NCI-H1417 (cell line): ENCODE measurements at places on chromosomes 16 and 17.

DNA sequence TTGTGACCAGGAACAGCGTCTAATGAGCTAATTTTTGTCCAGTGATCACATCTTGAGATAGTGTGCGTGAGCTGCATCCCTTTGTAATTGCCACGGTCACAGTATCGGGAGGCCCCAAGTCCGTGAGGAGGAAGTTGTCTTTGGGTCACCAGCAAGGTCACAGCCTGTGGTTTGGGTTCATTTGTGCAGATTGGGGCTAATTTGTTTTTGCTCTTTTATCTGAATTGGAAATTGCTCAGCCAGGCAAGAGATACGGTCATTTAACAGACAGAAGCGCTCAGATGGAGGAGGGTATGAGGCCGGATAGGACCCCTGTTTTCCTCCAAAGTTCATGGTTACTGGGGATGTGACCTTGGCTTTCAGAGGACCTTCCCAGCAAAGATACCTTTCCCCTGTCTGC lies 174.1 kb downstream of the SNX29 start:
- DNase-seq, result no peak

DNA sequence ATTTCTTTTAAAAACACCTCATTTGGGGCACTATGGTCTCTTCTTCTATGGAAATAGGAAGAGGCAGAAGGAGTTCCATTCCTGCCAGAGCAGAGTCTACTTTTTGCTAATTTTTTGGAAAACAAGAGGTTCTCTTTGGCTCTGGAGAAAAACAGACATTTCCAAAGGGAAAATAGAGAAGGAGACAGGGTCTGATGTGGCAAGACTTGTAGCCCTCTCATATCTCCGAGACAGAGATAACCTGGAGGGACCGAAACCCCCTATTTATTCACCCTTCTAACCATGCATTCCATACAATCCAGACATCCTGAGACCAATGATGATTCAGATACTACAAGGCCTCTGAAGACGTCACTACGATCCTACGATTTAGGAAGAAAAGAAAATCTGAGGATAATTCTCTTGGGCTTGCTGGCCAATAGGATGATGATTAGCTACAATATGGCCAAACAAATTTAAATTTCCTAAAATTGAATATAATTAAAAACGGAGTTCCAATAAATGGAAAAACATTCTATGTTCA lies 70.2 kb downstream of the HIC1 start:
- DNase-seq, result no peak

DNA sequence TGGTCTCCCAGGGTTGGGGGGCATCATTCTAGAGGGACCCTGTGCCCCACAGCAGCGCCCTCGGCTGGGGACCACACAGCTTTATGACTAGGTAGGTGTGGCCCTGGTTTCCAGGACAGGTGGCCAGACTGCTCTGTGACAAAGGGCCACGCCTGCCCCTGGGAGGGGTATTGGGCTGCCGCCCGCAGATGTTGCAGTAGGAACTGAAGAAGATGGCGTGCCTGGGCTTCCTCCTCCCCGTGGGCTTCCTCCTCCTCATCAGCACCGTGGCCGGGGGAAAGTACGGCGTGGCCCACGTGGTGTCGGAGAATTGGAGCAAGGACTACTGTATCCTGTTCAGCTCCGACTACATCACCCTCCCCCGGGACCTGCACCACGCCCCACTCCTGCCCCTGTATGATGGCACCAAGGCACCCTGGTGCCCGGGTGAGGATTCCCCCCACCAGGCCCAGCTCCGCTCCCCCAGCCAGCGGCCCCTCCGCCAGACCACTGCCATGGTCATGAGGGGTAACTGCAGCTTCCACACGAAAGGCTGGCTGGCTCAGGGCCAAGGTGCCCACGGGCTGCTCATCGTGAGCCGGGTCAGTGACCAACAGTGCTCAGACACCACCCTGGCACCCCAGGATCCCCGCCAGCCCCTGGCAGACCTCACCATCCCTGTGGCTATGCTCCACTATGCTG lies at the start of gene SPPL2C:
Gene SPPL2C, plus strand, starts transcription at position 187 of the 681 bp plus-strand sequence. Its CDS starts 26 bp downstream, at position 213.
- DNase-seq, result no peak

- DNase-seq, result no peak
Measured at GRCh38 chr17:77657839-77658238, 300.7 kb upstream of the TNRC6C start.

- no peak for DNase-seq
Measured at GRCh38 chr16:47905771-47906170, 250.0 kb downstream of the ABCC12 start.

DNA sequence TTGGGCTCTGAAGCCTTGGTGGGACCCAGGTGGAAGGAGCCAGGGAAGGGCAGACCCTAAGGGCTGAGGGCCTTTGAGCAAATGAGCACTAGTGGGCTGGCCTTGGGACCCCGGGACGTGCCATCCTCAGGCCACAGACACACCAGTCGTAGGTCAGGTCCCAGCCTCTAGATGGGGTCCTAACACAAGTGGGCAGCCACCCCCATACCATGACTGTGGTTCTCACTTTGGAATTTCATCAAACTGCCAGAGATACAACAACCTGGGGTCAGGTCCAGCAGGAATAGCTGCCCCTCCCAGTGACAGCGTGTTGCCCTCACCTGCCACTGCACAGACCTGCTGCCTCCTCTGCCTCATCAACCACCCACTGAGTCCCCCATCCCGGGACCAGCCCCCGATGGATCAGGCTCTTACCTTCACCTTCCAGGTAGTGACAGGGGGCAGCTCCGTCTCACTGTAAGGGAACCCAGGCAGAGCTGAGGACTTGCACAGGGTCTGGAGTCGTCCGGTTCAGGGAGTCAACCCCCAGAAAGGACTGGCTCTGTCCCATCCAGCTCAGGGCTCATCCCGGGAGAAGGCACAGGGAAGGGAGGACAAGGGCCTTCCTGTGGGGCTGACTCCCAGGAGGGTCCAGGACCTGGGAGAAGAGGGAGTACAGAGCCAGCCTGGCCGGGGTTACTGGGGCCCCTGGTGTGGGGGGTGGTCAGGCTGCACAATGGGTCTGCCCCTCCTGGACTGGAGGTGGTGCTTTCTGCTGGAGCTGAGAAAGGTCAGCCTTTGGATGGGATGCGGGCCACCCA lies 40.0 kb downstream of the LGALS9 start:
- DNase-seq, result no peak

GRCh38 chr17:62671553-62671952 lies 44.1 kb downstream of the MRC2 start:
- peak; percentile 71 for DNase-seq

DNA sequence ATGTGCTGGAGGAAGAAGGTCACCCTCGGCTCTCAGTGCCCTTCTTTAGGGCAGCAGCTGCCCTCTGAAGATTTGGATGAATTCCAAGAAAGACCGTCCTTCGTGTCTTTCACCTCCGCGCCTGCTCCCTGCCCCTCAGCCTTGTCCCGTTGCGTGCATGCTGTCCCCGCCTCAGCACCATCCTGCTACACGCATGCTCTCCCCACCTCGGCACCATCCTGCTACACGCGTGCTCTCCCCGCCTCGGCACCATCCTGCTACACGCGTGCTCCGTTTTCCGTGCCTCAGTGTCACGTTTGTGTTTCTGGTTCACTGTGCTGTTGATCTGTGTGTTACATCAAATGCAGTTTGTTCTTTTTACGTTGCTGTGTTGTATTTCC lies 13.5 kb downstream of the ACSF3 start:
- no peak for DNase-seq

- DNase-seq, result no peak
Measured at GRCh38 chr16:85473909-85474620, 139.1 kb upstream of the GSE1 start.

GRCh38 chr17:44398692-44399691 lies 9.5 kb upstream of the ITGA2B start:
- DNase-seq, result no peak

GRCh38 chr16:85638695-85639409 lies 25.7 kb downstream of the GSE1 start:
- DNase-seq, result no peak

DNA sequence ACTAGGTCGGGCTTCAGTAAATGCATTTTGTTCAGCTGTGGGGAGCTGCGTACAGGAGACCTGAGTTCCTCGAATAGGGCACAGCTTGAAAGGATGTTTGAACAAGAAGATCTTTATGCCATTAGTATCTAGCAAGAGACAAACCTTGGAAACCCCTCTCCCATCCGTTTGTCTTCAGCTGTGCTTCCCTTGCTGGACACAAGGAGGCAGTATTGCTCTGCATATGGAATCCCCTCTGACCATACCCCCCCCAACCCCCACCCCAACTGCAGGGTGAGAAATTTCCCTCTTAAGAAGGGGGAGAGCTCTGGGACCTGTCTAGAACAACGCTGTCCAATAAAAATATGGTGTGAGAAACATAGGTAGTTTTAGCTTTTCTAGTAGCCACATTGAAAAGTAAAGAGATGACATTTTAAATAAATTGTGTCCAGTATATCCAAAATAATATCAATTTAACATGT lies 1.6 kb downstream of the MRM1 start:
- peak; percentile 62 for DNase-seq

- no peak for DNase-seq
Measured at GRCh38 chr16:3472878-3473595, 22.3 kb downstream of the C16orf90 start.

- DNase-seq, result peak; percentile 27
Measured at GRCh38 chr16:9256196-9256595, 164.8 kb downstream of the HAPSTR1 start.

- no peak for DNase-seq
Measured at GRCh38 chr17:77304051-77304745, 163.4 kb downstream of the SEC14L1 start.

DNA sequence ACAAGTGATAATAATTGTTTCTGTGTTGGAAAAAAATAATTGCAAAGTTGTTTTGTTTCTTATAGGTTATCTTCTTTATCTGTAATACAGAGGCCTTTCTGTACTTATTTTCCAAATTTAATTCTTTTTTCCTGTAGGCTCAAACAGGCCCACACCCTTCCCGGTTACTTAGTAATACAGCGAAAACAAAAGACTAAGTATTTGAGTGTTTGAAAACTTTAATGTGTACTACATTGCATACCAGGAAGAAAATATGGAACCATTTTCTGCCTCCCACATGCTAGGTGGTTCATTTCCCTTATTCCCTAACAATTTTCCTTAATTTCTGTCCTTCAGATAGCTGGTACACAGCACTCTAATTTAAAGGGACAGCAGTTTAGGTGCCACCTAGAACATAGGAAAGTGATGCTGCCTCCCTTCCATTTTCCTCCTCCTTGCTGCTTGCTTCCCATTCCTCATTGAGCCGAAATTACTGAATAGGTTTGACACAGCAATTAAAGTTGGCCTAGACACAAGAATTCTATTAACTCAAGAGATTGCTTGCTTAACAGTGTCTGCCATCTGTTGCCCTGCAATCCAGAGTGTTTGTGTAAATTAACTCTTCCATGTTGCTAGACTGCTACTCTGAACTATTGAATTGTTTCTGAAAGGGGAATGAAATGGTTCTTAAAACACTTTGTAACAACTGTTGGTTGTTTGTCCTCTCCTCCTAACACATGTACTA lies 24.2 kb downstream of the CYB5B start:
- DNase-seq, result no peak

GRCh38 chr17:16232391-16232790 lies 15.4 kb downstream of the PIGL start:
- no peak for DNase-seq

GRCh38 chr17:70447588-70447987 lies 278.3 kb downstream of the KCNJ2 start:
- DNase-seq, result no peak

DNA sequence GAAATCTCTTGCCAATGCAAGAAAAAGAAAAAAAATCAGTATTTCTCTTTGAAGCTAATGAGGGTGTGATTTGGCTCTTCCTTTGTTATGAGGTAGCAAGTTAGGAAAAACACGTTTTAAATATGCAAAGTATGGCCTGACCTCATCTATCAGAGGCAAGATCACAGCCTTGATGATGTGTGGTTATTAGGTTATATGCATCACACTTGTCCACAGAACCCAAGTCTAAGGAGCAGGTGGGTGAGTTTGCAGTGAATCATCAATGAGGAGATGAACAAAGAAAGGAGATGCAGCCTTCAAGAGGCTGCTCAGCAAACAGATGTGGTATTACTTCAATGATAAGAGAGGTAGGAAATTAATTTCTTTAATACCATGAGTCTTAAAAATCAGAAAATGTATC lies 594.8 kb upstream of the CDH5 start:
- no peak for DNase-seq

- peak; percentile 9 for DNase-seq
Measured at GRCh38 chr17:64255764-64256163, 7.3 kb downstream of the TEX2 start.

- no peak for DNase-seq
Measured at GRCh38 chr17:77382356-77382911, 241.7 kb downstream of the SEC14L1 start.

DNA sequence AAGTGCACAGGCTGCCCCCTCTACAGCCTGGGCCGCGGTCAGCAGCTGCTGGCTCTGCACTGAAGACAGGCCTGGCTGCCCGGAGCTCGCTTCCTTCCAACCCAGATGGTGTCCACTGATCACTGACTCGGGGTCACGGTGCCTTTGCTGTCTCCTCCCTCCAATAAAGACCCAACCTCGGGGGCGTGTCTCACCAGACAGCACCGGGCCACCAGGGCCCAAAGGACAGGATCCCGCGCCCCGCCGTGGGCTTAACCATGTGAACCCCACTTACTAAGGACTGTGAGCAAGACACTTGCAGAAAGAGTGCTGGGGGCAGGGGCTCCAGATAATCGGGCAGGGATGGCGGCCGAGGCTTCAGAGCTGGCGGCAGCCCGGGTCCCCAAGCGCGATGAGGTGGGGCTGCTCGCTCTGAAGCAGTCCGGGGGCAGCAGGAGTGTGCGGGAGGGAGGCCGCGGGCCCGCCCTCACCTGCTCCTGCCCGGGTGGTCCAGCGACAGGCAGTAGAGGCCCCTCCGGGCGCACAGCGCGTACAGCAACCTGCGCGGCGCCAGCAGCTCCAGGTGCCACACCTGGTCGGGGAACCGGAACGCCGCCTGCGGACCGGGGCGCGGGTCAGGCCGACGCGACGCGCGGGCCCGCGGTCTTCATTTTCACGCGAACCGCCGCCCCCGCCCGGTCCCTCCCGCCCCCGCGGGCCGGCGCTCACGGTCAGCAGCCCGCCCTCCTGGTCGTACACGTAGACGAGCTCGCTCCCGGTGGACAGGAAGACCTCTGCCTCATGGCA lies 502 bp downstream of the FAAP100 start:
- no peak for DNase-seq

- no peak for DNase-seq
Measured at GRCh38 chr17:37479025-37479424, 10.7 kb upstream of the DUSP14 start.

GRCh38 chr17:32451879-32452278 lies 7.6 kb downstream of the PSMD11 start:
- DNase-seq, result no peak

GRCh38 chr17:14557480-14557879 lies 256.6 kb downstream of the HS3ST3B1 start:
- no peak for DNase-seq

DNA sequence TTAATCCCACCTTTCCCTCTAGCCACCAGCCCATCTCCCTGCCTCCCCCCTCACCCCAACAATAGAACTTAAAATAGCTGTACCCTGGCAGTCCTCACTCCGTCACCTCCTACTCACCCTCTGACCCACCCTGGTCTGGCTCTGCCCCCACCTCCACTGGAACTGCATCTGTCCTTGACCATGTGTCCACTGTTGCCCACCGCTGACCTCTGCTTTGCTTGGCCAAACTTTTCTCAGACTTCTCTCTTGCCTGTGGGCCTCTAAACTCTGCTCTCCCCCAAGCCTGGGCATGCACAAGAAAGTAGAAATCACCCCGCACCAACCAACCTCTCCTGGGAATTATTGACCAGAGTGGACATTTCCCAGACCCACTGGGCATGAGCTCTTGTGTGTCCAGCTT lies 169.8 kb downstream of the WSCD1 start:
- DNase-seq, result no peak
